Naive thymus-derived CD4-positive, alpha-beta T cell (primary cell): ENCODE measurements at places on chromosomes 4 and X. TPM values are rescaled to one million over a fixed set of nuclear protein-coding genes. Genes with fewer than 3 reads are reported as not detected.

GRCh38 chr4:55866973-55867574 is 13.6 kb downstream of the EXOC1 start:
- DNase-seq = peak; percentile 48

DNA sequence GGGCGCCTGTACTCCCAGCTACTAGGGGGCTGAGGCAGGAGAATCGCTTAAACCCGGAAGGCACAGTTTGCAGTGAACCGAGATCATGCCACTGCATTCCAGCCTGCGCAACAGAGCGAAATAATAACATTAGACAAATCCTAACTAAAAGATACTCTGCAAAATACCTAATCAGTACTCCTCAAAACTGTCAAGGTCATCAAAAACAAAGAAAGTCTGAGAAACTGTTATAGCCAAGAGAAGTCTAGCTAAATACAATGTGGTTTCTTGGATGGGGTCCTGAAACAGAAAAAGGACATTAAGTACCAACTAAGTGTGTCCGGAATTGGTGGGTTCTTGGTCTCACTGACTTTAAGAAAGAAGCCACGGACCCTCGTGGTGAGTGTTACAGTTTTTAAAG is 14.6 kb upstream of the ACSL4 start:
- DNase-seq = no peak

- no peak for DNase-seq
These were observed 36.5 kb downstream of the SUPT20HL2 start for GRCh38 chrX:24277405-24277804.

- no peak for DNase-seq
These were observed 105.2 kb upstream of the FGF16 start for GRCh38 chrX:77342004-77342403.

DNA sequence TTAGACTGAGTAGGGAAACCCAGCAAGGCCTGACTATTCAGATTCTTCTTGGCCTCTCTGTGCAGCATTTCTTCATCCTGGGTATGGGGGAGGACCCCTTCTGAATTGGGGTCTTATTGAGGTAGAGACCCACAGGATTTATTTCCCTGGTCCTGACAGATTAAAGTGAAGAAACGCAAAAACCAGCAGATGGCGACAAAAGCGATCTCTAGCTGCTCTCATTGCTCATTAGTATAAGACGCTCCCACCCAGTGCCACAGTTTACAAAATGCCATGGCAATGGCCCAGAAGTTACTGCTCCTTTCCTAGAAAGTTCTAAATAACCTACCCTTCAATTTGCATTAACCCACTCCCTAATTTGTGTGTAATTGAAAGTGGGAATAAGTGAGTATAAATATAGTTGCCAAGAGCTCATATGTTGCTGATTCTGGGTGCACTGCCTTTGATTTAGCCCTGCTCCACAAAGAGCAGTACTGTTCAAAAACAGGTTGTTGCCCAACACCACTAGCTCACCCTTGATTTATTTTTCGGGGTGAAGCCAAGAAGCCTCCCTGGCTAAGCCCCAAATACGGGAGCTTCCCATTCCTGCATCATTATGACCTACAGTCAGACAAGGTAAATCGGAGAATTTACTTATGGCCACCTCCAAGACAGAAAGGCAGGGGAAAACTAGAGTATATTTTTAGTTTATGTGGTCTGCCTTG is 3.7 kb upstream of the BEX4 start:
- DNase-seq = peak; percentile 35

The TCEAL7 gene
- not detected for total RNA-seq

DNA sequence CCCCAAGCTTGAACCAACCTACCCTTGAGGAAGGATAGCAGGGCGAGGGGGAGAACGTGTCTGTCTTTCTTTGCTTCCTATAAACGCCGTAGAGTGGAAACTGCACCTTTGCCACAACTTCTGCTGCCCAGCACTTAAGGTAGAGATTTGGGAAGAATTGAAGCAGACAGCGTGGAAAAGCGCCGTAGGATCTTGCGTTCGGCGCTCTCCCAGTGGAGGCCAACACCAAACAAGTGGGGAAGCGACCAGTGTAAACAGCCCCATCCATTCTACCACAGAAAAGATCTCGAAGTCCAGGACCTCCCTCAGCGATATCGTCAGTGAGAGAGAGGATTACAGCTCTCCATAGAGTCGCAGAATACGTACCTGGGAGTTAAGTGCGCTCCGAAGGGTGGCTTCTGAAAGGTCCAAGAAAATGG is 3.9 kb upstream of the NKX6-1 start:
- no peak for DNase-seq

DNA sequence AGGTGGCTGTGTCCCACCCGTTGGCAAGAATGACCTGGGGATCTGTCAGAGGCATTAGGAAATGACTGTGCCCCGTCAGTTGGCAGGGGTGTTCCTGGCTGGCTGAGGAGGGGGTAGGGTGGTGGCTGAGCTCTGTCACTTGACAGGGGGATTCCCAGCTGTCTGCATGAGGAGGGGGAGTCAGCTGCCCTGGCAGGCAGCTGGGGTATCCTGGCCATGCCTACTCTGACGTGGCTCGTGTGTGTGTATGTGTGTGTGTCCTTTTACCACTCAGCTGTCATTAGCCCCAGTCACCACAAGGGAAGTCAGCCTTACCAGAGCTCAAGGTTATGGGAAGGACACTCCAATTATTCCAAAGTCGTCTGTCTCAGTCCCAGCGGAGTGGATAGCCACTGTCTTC is 93.2 kb downstream of the EFNB1 start:
- DNase-seq = no peak

GRCh38 chr4:75429208-75429607 is 85.0 kb downstream of the RCHY1 start:
- DNase-seq = no peak

- DNase-seq = peak; percentile 97
These were observed at the start of gene ANAPC4 for GRCh38 chr4:25376754-25377571. Gene ANAPC4, plus strand, starts transcription at chr4:25377263. Its CDS starts 165 bp downstream, at chr4:25377428.

The LDB2 gene
- total RNA-seq = 0.29 TPM

GRCh38 chr4:22237846-22238494 is 277.9 kb downstream of the ADGRA3 start:
- no peak for DNase-seq

GRCh38 chr4:114807759-114808404 is 209.3 kb downstream of the UGT8 start:
- DNase-seq = peak; percentile 6
